Activated CD4-positive, alpha-beta memory T cell treated with anti-CD3 and anti-CD28 coated beads for 36 hours (primary cell): ENCODE measurements at places on chromosomes 11 and 22. TPM values are rescaled to one million over a fixed set of nuclear protein-coding genes. Genes with fewer than 3 reads are reported as not detected.

The OR8G1 gene
- not detected for total RNA-seq

The PIWIL4 gene
- 0.90 TPM for total RNA-seq

The RAB3IL1 gene
- total RNA-seq: 0.21 TPM

The TRPC6 gene
- not detected for total RNA-seq

The PKDREJ gene
- total RNA-seq: not detected

The TMEM121B gene
- not detected for total RNA-seq

The KCNJ1 gene
- not detected for total RNA-seq

The KRTAP5-8 gene
- total RNA-seq: not detected

The CARNS1 gene
- total RNA-seq: 2.3 TPM

The VWCE gene
- total RNA-seq: 1.4 TPM

The SLC36A4 gene
- 14.0 TPM for total RNA-seq

The DTX4 gene
- total RNA-seq: 0.05 TPM

The EFEMP2 gene
- total RNA-seq: 11.5 TPM

The P2RX3 gene
- total RNA-seq: not detected

The SPDYC gene
- not detected for total RNA-seq

The MISFA gene
- 2.9 TPM for total RNA-seq

The B4GALNT4 gene
- total RNA-seq: 4.0 TPM

The UBQLN3 gene
- total RNA-seq: not detected

The A4GALT gene
- not detected for total RNA-seq

The CCDC34 gene
- 22.8 TPM for total RNA-seq

The XNDC1N gene
- total RNA-seq: 13.2 TPM

The SPON1 gene
- 0.31 TPM for total RNA-seq

The CD3E gene
- total RNA-seq: 476 TPM

The VSIG10L2 gene
- not detected for total RNA-seq

The CRACR2B gene
- 2.3 TPM for total RNA-seq

The CCDC90B gene
- 32.3 TPM for total RNA-seq

The NECTIN1 gene
- 2.4 TPM for total RNA-seq

The PRR33 gene
- total RNA-seq: 0.07 TPM

The NAV2 gene
- 0.86 TPM for total RNA-seq

The MYOD1 gene
- total RNA-seq: not detected

The PLEKHA7 gene
- total RNA-seq: 5.1 TPM

The MOB2 gene
- total RNA-seq: 17.9 TPM

The ART1 gene
- total RNA-seq: not detected

The PAK1 gene
- 33.1 TPM for total RNA-seq

The MS4A4A gene
- not detected for total RNA-seq

The RASL10A gene
- not detected for total RNA-seq

The GLB1L3 gene
- 8.6 TPM for total RNA-seq

The DEUP1 gene
- total RNA-seq: not detected

The KRTAP5-11 gene
- total RNA-seq: not detected

The CELSR1 gene
- 0.24 TPM for total RNA-seq

The ZDHHC5 gene
- 56.8 TPM for total RNA-seq

The TXN2 gene
- 97.0 TPM for total RNA-seq

The SYT7 gene
- not detected for total RNA-seq

The PPFIBP2 gene
- total RNA-seq: 9.2 TPM

The MS4A8 gene
- total RNA-seq: not detected

The MS4A15 gene
- total RNA-seq: not detected

The FGF19 gene
- not detected for total RNA-seq

The TMEM135 gene
- total RNA-seq: 16.7 TPM

The TMEM223 gene
- 10.2 TPM for total RNA-seq
